ENCODE measurements at places on chromosomes 3 and 15. TPM values are rescaled to one million over a fixed set of nuclear protein-coding genes. Genes with fewer than 3 reads are reported as not detected.
A peak's percentile ranks its signal among the peaks of the same experiment; 100 is the strongest.

DNA sequence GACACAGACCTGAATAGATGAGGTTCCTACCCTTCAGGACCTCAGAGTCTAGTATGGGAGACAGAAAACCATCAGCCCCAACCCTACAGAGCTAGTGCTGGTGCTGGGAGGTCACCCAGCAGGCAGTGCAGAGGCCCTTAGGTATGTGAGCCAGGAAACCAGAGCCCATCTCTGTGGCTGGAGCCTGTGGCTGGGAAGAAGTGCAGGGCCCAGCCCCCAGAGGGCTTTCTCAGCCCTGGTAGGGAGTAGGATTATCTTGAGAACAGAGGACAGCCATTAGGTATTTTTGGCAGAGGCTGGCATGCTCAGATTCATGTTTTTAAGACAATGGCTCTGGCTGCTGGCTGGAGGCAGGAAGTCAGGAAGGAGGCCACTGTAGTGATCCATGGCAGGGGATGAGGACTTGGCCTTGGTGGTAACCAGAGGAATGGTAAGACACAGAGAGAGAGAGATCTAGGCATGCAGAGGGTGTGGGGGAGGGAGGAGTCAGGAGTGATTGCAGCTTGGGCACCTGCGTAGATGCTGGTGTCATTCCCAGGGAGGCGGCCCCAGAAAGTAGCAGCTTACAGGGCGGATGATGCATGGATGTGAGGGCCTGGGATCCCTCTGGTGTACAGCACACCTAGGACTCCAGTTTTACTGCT, 220.9 kb upstream of the EIF1B start:
- no peak for DNase-seq

- peak; percentile 45 for DNase-seq
Measured at GRCh38 chr15:82045179-82045891, 483 bp downstream of the MEX3B start.

DNA sequence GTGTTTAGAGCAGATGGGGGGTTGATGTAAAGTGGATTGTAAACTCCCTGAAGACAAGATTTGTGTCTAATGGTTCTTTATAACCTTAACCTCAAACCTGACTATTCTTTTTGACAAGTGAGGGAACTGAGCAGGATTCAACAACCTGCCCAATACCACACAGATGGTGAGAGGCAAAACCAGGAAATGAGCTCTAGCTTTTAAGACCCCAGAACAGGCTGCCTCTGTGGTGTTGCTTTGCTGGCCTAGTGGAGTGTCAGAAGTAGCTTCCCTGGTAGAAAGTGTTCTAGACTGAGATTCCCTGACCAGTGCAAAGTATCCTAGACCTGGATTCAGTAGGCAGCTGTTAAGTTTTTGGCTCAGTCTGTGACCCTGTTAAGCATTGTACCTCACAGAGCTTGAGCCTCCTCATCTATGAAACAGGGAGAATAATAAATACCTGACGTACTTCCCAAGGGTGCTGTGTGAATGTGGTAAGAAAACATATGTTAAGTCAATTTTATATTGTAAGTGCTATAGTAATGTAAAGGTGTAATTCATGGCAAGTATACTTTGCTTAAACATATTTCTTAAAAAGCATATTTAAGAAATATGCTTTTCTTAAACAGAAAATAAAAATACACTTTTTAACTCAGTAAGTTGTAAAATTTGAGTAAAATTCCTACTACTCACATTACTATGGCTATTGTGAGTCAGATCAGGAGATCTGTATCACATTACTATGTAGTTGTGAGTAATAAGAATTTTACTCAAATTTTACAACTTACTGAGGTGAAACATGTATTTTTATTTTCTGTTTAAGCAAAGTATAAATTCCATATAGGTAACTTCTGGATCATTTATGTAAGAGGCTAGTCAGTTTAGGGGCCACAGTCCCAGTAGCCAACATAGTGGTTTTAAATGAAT, 8.8 kb downstream of the GPR87 start:
- peak; percentile 41 for DNase-seq

GRCh38 chr3:106381286-106381938, 512.6 kb upstream of the CBLB start:
- DNase-seq = no peak

GRCh38 chr15:93063262-93063671, 25.7 kb downstream of the RGMA start:
- no peak for DNase-seq

GRCh38 chr3:120462409-120462959, 11.7 kb upstream of the FSTL1 start:
- DNase-seq = no peak

- DNase-seq = no peak
Measured at GRCh38 chr15:82995076-82995475, 9.1 kb downstream of the RAMAC start.

GRCh38 chr15:94105760-94106159, 125.6 kb upstream of the MCTP2 start:
- DNase-seq = no peak

- DNase-seq = no peak
Measured at GRCh38 chr3:190528706-190529105, 14.8 kb downstream of the IL1RAP start.

Gene PATL2
- 2.6 TPM for total RNA-seq

Gene MKRN2OS
- not detected for total RNA-seq

Gene ATP13A4
- not detected for total RNA-seq

DNA sequence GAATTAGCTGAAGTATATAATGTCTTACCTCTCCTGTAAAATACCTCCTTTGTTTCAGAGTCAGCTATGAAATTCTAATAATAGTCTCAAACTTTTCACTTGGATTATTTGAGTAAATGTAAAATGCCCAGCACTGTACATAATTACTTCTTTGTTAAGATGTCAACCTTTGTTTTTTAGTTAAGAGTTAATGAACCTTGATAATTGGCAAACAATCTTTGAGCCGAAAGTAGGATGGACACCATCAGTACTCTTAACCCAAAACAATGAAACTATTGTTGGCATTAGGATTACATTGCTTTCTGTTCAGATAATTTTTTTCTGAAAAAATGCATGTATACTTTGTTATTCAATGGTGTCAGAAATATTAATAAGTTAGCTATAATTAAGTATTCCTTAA, 3.0 kb upstream of the NECTIN3 start:
- no peak for DNase-seq

Gene EFCAB12
- not detected for total RNA-seq

DNA sequence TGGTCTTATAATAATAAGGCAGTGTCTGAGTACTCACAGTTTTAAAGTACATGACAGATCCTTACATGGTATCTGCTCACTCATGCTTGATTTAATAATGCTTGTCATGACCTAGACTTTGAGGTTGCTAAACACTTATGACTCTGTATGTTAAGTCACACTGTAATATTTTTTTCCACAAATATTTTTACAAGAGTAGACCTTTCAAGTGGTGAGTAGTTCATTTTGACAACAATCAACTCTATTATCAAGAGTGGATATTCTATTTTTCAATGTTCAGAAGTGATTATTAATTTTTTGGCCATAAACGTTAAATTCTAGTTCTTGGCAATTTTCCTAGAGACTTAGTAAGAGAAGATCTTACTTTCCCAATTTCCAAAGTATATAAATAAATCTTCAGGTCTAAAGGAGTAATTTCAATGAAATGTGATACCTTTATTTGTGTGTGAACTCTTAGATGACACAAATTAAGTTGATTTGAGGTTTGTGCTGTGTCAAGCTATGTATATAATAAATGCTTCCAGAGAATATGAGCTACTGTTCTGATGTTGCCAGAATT, 104.5 kb downstream of the NLGN1 start:
- DNase-seq = peak; percentile 64

Gene FSTL1
- 1,312 TPM for total RNA-seq

- no peak for DNase-seq
Measured at GRCh38 chr3:47636225-47636624, 57.6 kb upstream of the CSPG5 start.

- no peak for DNase-seq
Measured at GRCh38 chr3:80696280-80696679, 928.5 kb upstream of the ROBO1 start.

Gene THAP10
- total RNA-seq = 6.6 TPM

Gene GABRR3
- not detected for total RNA-seq

DNA sequence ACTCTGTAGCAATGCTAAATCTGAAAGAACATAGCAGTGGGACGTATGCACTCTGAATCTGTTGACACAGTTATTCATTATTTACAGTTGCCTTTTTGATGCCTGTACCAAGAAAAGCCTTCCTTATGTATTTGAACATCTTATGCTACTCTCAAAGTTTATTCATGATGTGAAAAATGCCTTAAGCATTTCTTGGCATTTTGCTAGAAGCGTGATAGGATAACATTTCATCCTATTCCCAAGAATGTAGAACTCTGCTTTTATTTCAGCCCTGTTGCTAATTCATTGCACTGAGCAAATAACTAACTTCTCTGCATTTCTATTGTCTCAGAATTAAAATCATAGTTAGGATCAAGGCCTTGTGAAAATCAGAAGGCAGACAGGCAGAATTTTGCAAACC, 105.5 kb downstream of the STRIT1 start:
- no peak for DNase-seq

DNA sequence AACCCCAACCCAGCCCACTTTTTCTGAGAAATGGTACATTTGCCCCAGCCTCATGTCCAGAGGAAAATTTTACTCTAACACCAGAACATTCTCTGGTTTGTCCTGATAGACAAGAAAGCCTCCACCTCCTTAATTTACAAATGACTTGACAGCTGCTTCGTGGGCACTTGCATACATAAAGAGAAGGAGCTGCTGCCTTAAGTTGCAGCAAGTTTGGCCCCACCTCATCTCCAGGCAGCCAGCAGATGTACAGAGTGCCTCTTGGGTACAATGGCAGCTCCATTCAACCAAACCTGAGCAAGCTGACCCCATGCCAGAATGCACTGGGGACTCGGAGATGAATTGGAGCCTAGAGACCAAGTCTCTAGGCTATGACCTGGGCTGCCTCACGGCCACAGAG, 6.2 kb upstream of the H1-8 start:
- no peak for DNase-seq

All from M059J (cell line).